ENCODE measurements at places on chromosomes 4 and X. TPM values are rescaled to one million over a fixed set of nuclear protein-coding genes. Genes with fewer than 3 reads are reported as not detected.

Gene SMR3B
- total RNA-seq = not detected

Gene GRIA2
- 2.3 TPM for total RNA-seq

Gene BGN
- total RNA-seq = 0.98 TPM

Gene BEND2
- total RNA-seq = not detected

DNA sequence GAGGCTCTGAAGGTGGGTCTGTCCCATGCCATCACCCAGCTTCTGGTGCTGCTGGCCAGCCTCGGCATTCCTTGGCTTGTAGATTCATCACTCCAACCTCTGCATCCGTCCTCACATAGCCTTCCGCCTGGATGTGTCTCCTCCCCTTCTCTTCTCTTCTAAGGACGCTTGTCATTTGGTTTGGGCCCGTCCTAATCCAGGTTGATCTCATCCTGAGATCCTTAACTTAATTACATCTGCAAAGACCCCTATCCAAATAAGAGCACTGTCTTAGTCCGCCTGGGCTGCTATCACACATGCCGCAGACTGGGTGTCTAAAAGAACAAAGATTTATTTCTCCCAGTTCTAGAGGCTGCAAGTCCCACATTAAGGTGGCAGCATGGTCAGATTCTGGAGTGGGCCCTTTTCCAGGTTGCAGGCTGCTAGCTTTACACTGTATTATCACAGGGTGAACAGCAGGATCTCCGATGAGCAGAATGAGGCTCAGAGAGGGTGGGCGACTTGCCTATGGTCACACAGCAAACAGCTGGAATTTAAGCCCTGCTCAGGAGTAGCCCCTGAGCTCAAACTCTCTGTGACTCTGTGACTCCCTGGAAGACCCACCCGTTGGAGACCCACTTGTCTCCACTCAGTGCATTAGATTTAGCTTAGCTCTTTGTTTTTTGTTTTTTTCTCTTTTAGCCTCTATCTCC, 113.1 kb downstream of the STK32B start:
- H3K27ac ChIP-seq = no peak overlapping the region
- H3K27me3 ChIP-seq = peaks cover 13% of the 10 kb centered on the region
- no peaks in the 10 kb centered on the region for H3K36me3 ChIP-seq
- H3K4me1 ChIP-seq = peaks cover 2% of the 10 kb centered on the region
- no peak overlapping the region for H3K4me3 ChIP-seq

DNA sequence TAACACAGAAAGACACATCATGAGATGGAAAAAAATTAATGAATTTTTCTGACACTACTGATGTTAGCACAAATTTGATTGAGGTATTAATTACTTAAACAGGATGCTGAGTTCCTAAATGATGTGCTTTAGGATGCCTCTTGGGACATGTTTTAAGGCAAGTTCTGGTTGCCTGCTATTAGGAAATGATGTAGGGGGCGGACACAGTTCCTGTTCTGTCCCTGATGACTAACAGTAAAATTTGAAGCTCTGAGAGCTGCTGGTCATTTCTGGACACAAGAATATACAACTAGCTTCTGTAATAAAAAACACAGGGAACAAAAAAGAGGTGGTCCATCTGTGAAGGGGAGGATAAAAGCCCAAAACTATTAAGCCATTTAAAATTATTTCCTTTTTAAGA, 163.2 kb upstream of the ETNPPL start:
- no peaks in the 10 kb centered on the region for H3K36me3 ChIP-seq
- H3K27ac ChIP-seq = no peak overlapping the region
- no peak overlapping the region for H3K4me3 ChIP-seq
- H3K27me3 ChIP-seq = no peaks in the 10 kb centered on the region
- no peak for DNase-seq

GRCh38 chr4:183765251-183765911, 106.3 kb downstream of the TRAPPC11 start:
- no peaks in the 10 kb centered on the region for H3K27me3 ChIP-seq
- no peak for DNase-seq

DNA sequence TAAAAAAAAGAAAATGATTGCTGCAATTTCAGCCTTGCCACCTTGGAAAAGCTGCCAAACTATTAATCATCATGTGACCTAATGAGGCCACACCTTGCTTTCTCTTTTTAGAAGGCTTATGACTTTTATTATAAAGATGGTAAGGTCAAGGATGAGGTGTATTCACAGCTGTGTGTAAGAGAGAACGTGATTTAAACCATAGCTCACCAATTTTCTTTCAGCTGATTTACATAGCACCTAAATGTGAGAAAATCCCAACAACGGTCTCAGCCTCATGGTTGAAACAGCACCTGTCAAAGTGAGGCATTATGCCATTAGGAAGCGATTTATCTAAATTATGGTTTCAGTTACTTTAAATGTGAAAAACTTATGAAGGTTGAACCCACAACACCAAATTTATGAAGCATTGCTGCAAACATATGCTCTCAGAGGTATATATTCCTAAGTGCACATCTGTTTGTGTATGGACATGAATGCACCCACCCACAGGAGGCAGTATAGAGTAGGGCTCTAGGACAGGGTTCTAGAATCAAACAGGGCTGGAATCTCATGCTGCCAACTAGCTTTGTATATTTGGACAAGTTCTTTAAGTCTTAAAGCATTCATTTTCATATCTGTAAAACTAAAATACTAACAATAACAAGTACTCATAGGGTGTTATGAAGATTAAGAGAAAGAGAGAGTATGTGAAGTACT, 40.7 kb downstream of the ANXA3 start:
- H3K4me1 ChIP-seq = peaks cover 10% of the 10 kb centered on the region
- DNase-seq = no peak
- H3K36me3 ChIP-seq = peaks cover 43% of the 10 kb centered on the region
- H3K4me3 ChIP-seq = no peak overlapping the region
- H3K27ac ChIP-seq = no peak overlapping the region
- H3K27me3 ChIP-seq = no peaks in the 10 kb centered on the region

GRCh38 chr4:68858039-68858438, 42.2 kb downstream of the UGT2B10 start:
- no peaks in the 10 kb centered on the region for H3K27me3 ChIP-seq
- H3K36me3 ChIP-seq = peaks cover 21% of the 10 kb centered on the region
- no peak for DNase-seq
- no peaks in the 10 kb centered on the region for H3K4me1 ChIP-seq
- no peak overlapping the region for H3K27ac ChIP-seq

- no peak overlapping the region for H3K4me3 ChIP-seq
- H3K27ac ChIP-seq = no peak overlapping the region
- no peaks in the 10 kb centered on the region for H3K4me1 ChIP-seq
- H3K36me3 ChIP-seq = peaks cover 47% of the 10 kb centered on the region
Observed at GRCh38 chr4:173666-174314, 49.5 kb downstream of the ZNF718 start.

GRCh38 chr4:145580906-145581305, 38.3 kb upstream of the MMAA start:
- H3K36me3 ChIP-seq = no peaks in the 10 kb centered on the region
- H3K4me1 ChIP-seq = no peaks in the 10 kb centered on the region
- no peak overlapping the region for H3K4me3 ChIP-seq
- H3K27ac ChIP-seq = no peak overlapping the region

- H3K36me3 ChIP-seq = no peaks in the 10 kb centered on the region
- H3K4me1 ChIP-seq = peaks cover 13% of the 10 kb centered on the region
- H3K4me3 ChIP-seq = no peak overlapping the region
- H3K27me3 ChIP-seq = no peaks in the 10 kb centered on the region
- no peak overlapping the region for H3K27ac ChIP-seq
Observed at GRCh38 chr4:151039733-151040132, 24.6 kb upstream of the LRBA start.
